ENCODE measurements at places on chromosomes 6 and 20. TPM values are rescaled to one million over a fixed set of nuclear protein-coding genes. Genes with fewer than 3 reads are reported as not detected.
A peak's percentile ranks its signal among the peaks of the same experiment; 100 is the strongest.

DNA sequence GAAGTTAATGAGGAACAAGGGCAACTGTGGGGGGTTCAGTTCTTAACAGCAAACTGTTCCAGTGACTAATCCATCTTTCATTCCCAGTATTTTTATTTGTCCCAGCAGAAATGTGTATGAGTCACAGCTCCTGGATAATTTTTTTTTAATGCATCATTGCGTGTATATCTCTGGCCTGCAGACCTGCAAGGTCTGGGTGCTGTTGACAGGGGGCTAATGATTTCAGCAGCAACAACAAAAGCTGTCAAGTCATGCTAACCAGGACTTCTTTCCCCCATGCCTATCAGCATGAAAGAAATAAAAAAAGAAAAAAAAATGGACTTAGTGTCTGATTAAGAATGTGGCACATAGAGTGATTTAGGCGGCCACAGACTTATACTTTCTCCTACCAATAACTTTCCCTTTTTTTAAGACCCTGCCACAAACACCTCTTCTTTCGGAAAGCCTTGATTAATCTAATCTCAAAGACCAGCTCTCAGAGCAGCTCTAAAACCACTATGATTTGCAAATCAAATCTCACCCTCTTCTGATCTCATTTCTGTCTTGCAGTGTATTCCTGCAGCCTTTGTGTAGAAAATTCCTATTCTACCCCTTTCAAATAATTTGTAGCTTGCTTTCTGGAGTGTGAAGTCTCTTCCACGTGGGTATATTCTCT is 14.2 kb upstream of the PREX1 start:
- no peak for DNase-seq

KIF6 gene
- total RNA-seq: 2.4 TPM

DNA sequence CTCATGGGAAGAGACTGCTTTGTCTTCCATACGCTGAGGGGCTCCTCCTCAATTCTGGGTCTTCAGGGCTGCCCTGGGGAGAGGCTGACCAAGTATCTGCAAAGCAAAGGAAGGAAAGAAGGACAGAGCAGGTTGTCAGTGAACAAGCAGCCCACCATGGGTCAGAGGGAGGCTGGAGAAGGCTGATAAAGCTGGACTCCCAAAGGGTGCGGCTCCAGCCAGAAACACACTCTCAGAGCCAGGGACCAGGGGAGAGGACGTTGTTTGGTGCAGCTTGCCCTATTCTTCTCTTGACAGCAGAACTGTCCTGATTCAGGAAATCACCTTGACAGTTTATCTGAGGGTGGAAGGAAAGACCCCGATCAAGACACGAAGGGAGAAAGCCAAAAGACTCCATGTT is 10.4 kb upstream of the CTCFL start:
- no peak for DNase-seq

ZNF334 gene
- total RNA-seq: 6.7 TPM

DNA sequence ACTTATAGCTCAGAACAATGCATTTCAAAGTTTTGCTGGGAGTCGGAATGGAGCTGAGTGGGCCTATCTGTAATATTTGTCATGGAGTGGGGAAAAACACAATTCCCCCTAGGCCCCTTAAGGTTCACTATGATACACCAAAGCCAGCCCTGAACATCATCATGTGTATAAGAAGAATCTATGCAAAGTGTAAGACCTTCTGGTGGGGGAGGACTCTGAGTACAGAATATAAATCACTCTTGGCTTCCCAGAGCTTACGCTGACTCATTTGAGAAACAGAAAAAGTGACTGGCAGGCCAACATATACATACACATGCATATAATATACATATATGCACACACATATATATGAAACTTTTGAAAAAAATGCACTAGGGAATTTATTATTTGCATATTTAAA is 54.1 kb upstream of the UBR2 start:
- DNase-seq: no peak

- DNase-seq: peak; percentile 78
Measured at GRCh38 chr20:17169585-17170136, 57.2 kb upstream of the PCSK2 start.

TREML2 gene
- total RNA-seq: 0.10 TPM

DNA sequence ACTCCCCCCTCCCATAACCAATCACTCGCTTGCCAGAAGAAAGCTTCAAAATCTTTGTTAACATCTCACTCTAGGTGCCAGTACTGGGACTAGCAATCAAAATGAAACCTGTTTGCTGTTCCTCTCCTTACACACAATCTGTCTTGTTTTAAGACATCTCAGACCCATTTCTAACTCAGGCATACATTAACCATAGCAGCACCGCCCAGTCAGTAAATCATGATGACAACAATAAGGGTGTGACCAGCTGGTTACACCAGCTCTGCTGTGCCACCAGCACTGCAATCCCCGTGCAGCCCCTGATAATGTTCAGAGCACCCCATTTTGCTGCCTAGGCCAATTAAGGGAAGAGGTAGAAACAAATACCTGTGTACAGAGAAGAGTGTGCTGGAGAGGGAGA is 185.2 kb upstream of the TAB2 start:
- no peak for DNase-seq

DNA sequence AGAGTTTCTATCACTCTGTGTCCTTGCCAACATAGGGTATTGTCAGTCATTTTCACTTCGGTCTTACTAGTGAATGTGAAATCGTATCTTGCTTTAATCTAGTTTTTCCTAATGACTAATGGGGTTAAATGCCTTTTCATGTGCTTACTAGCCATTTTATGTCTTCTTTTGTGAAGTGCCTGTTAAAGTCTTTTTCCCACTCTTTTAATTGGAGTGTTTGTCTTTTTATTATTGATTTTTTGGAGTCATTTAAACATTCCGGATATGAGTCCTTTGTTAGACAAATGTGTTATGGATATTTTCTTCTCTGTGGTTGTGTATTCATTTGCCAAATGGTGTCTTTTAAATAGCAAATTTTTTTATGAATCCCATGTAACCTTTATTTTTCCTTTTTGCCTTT is 194.6 kb downstream of the CDH26 start:
- no peak for DNase-seq

DNA sequence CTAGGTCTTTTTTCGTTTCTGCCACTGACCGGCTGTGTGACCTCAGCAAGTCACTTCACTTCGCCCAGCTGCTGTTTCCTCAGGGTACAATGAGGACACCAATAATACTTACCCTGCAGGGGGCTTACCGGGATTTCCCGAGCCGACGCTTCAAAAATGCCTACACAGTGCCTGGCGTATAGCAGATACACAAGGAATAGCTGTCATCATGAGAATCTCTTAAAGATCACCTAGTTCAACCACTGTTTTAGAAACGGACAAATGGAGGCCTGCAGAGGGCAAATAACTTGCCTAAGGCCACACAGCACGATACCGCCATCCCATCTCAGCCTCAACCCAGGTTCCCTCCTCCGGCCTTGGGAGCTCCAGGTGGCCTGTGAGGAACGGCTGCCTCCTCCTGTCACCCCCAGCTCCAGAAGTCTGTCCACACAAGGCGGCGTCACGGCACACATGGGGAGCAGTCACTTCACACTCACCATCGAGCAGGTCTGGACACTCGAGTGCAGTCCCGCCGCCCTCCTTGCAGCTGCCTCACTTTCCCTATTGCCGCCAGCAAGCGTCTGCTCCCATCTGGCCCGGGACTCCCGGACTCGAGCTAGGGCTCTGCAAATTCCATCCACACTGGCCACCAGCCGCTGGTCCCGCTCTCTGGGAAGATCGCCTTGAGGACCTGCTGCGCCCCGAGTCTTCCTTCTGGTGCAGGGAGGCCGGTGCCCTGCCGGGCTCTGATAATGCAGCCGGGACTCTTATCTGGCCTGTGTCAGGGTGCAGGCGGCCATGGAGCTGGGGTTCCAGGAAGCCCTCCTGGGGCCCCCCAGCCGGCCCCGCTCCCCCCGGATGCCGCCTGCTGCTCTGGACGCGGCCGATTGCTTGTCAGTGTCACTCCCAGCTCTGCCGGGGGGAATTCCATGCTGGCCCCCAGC is at the start of gene RIPOR3:
TSS of gene RIPOR3 (minus strand) at position 893 of the 923 bp plus-strand sequence. CDS start at position 479, 414 bp downstream.
- DNase-seq: peak; percentile 41

GRCh38 chr6:41239467-41240159 is 11.5 kb downstream of the TREML4 start:
- DNase-seq: no peak

TMEM200A gene
- total RNA-seq: 17.7 TPM

MTG2 gene
- total RNA-seq: 24.2 TPM

GRCh38 chr6:113137426-113137825 is 719.7 kb upstream of the MARCKS start:
- DNase-seq: peak; percentile 83

DNA sequence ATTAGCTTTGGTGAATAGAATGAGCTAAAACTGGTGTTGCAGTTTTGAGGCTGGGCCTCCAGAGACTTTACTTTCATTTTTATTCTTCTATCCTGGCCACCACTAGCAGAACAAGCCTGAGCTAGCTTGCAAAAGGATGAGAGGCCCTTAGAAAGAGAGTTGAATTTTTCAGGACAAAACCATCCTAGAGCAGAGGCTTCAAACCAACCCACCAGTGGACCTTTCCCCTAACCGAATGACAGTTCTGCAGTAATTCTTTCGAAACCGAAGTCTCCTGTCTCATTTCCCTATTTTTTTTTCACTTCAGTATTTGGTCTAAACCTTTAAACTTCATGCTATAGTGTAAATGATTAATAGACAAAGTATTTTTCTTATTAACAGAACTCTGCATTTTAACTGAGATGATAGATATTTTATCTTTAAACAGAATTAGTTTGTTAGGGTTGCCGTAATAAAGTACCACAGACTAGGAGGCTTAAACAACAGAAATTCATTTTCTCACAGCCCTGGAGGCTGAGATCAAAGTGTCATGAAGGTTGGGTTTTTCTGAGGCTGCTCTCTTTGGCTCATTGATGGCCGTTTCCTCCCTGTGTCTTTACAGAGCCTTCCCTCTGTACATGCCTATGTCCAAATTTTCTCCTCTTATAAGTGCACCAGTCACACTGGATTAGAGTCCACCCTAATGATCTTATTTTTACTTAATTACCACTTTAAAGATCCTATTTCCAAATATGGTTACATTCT is 80.6 kb upstream of the PAK5 start:
- no peak for DNase-seq

GRCh38 chr6:90758741-90759140 is 171.9 kb upstream of the MAP3K7 start:
- DNase-seq: no peak

GRCh38 chr20:47524015-47524784 is 22.5 kb downstream of the NCOA3 start:
- no peak for DNase-seq

- DNase-seq: no peak
Measured at GRCh38 chr20:59235226-59235625, 65.2 kb upstream of the EDN3 start.

EDN3 gene
- 22.7 TPM for total RNA-seq

DNA sequence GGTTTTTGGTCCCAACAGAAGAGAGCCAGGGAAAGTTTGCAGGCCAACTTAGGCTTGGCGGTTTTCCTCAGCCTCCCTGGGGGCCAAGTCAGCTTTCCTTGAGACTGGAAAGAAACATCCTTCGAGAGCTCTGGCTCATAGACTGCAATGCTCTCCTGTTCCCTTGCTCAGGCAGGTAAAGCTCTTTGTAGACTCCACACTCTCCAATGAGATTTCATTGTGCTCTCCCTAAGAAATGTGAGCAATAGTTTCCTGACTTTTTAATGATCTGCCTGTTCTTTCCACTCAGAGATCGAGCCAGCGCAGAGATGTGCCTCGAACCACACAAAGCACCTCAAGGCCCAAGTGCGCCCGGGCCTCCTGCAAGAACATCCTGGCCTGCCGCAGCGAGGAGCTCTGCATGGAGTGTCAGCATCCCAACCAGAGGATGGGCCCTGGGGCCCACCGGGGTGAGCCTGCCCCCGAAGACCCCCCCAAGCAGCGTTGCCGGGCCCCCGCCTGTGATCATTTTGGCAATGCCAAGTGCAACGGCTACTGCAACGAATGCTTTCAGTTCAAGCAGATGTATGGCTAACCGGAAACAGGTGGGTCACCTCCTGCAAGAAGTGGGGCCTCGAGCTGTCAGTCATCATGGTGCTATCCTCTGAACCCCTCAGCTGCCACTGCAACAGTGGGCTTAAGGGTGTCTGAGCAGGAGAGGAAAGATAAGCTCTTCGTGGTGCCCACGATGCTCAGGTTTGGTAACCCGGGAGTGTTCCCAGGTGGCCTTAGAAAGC is 13.9 kb downstream of the TNFAIP3 start:
- no peak for DNase-seq

DNA sequence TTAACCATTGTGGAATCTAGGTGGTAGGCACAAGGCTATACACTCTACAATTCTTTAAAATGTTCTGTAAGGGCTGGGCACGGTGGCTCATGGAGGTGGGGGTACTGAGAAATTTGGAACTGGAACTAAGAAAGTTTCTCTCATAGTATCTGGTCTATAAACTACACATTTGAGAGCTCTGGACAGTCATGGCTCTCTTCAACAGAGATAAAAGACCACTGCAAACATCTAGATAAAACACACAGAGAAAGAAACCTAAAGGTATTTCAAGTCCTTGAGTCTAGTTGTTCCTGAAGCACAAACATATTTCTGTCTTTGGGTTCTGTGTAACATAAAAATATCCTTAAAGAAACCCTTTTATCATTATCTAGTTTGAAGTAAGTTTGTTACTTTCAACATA is 35.2 kb downstream of the ILRUN start:
- no peak for DNase-seq

DNA sequence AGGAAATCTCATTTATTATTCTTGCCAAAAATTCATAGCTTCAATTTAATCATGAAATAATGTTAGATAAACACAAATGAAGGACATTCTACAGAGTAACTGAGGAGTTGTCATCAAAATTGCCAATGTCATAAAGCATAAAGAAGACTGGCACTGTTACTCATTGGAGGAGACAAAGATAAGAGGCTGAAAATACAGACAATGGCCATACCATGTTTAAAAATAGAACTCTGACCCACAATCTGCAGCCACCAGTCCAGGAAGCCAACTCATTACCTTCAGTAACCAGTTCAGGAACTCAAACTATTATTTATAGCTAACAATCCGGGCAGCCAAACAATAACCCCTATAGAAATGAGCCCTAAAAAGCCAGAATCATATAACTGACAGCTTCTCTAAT is 795.6 kb downstream of the TENT5A start:
- no peak for DNase-seq

GRCh38 chr6:21005816-21006570 is 471.7 kb downstream of the CDKAL1 start:
- DNase-seq: peak; percentile 28

- no peak for DNase-seq
Measured at GRCh38 chr20:32828029-32828680, 8.4 kb downstream of the MAPRE1 start.

C20orf141 gene
- total RNA-seq: not detected

DNA sequence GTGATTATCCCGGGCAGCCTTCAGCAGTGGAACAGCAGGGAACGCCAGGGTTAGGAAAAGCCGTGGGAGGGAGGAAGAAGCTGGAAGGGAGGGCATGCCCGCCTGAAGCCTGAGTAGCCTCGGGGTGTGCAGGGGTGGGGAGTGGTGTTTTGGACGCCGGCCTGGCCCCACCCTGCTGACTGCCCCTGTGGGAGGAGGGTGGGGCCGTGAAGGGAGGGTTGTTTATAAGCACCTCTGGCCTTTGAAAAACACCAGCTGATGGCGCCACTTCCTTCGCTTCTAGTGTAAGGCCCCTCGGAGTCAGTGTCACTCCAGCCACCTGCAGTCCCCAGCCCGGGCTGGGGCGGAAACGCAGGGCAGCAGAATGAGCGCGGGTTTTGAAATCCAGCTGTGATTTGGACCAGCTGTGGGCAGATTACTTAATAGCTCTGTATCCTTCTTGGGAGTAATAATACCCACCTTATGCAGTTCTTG is 52.8 kb upstream of the BMP6 start:
- DNase-seq: peak; percentile 60

Measured in tongue (tissue), 3 donors.